ENCODE measurements at places on chromosomes 7 and 10.

DNA sequence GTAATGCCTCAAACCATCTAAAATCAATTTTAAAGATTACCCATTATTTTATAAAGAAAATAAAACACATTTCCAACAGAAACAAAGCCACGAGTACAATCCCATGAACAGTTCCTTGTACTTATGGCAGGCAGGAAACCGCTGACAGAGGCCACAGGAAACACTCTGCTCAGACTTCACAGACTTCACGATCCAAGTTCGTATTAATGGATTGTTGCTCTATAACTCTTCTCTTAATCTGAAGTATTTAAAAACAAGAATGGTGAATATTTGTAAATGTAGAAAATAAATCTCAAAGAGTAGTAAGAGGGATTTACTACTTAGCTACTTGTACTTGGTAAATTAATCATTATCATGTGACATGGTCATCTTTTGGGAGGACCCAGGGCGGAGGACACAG, 78.3 kb downstream of the SNX10 start:
- no peak for DNase-seq

DNA sequence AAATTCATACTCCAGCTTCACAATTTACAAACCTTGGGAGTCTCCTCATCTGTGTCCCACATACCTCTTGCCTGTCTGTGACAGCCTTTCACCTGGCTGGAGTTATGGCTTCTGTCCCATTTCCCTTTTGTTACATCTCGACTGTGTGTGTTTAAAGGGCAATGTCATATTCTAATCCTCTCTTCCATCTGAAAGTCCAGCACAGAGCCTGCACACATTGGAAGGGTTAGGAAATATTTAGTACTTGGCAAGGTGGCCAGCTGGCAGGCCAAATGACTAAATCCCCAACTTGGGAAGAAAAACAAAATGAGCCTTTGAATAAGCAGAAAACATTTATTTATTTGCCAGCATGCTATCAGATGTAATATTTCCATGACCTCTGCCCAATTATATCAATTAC, 120.1 kb upstream of the STK17A start:
- DNase-seq, result no peak

- DNase-seq, result no peak
These were observed 125.6 kb upstream of the PRPS1L1 start for GRCh38 chr7:18153183-18153748.

GRCh38 chr7:52030722-52031121, 714.1 kb upstream of the COBL start:
- DNase-seq, result no peak

DNA sequence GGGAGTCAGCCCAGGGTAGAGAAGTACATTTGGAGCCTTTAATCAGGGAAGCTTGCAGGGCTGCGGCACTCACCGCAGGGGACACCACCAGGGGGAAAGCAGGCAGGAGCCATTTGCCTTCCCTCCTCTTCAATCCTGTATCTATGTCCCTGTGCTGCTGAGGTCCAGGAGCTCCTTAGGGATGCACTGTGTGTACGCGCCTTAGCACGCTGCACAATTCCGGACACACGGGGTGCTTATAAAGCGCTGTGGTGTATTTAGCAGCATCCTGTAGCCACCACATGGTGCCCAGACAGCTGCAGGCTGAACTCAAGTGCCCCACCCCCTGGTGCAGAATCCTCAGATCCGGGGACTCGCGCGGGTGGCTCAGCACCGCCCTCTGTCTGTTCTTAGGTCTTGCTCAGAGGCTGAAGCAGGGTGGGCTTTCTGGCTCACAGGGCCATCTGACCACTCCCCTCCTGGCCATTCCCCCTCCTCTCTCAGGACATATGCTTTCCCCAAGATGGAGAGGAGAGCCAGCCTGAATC, 421.4 kb downstream of the SDK1 start:
- DNase-seq, result no peak

Data from CD8-positive, alpha-beta memory T cell (primary cell).